Thymus (tissue), 14 donors: ENCODE measurements at places on chromosomes 13 and 19. TPM values are rescaled to one million over a fixed set of nuclear protein-coding genes. Genes with fewer than 3 reads are reported as not detected.

The YIPF2 gene
- polyA plus RNA-seq, result 40.2 TPM

The DEDD2 gene
- polyA plus RNA-seq, result 36.9 TPM

DNA sequence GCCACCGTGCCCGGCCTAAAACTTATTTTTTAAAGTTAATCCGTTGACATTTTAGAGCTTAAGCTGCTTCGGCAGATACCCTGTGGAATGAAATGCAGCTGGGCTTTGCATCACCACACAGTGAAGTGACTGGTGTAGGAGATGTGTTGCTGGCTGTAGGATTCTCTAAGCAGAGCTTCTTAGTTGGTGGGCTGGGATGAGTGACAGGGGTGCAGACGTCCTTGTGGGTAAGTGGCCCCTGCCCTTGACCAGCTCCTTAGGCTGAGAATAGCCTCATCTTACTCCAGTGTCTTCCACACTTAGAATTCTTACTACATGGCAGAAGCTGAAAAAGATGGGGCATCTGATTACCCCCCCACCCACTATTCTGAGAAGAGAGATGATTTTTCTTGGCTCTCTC lies 11.6 kb downstream of the GATAD2A start:
- DNase-seq, result no peak

- no peak for DNase-seq
Measured at GRCh38 chr13:44848920-44849676, 140.2 kb downstream of the NUFIP1 start.

GRCh38 chr19:4077800-4078684 lies 11.3 kb upstream of the ZBTB7A start:
- DNase-seq, result no peak

- no peak for DNase-seq
Measured at GRCh38 chr19:36097036-36097435, 13.9 kb upstream of the OVOL3 start.

DNA sequence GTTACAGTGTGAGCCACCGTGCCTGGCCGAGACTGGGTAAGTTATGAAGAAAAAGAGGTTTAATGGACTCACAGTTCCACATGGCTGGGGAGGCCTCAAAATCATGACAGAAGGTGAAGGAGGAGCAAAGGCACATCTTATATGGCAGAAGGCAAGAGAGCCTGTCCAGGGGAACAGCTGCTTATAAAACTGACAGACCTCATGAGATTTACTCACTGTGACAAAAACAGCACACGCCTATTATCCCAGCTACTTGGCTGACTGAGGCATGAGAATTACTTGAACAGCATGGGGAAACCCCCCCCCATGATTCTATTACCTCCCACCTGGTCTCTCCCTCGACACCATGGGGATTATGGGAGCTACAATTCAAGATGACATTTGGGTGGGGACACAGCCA lies 23.4 kb upstream of the ZNF561 start:
- DNase-seq, result no peak

- no peak for DNase-seq
Measured at GRCh38 chr19:33706631-33707030, 84.9 kb downstream of the CHST8 start.

DNA sequence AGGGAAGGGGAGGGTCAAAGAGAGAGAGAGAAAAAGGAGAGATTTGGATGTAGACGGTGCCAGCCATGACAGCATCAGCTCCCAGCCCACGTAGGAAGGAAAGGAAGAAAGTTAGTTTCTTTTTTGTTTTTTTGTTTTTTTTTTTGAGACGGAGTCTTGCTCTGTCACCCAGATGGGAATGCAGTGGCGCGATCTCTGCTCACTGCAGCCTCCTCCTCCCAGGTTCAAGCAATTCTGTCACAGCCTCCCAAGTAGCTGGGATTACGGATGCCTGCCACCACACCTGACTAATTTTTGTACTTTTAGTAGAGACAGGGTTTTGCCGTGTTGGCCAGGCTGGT lies 27.6 kb downstream of the ELL start:
- DNase-seq, result no peak
